ENCODE measurements at places on chromosomes 1 and 21. TPM values are rescaled to one million over a fixed set of nuclear protein-coding genes. Genes with fewer than 3 reads are reported as not detected.

TSPEAR gene
- total RNA-seq: not detected

FMO3 gene
- not detected for total RNA-seq

DNM3 gene
- 1.1 TPM for total RNA-seq

GBP5 gene
- 122 TPM for total RNA-seq

C8A gene
- total RNA-seq: not detected

ANGPTL1 gene
- total RNA-seq: not detected

OR2G3 gene
- not detected for total RNA-seq

LCE1A gene
- not detected for total RNA-seq

NFIA gene
- 3.0 TPM for total RNA-seq

PIGR gene
- 0.54 TPM for total RNA-seq

DNA sequence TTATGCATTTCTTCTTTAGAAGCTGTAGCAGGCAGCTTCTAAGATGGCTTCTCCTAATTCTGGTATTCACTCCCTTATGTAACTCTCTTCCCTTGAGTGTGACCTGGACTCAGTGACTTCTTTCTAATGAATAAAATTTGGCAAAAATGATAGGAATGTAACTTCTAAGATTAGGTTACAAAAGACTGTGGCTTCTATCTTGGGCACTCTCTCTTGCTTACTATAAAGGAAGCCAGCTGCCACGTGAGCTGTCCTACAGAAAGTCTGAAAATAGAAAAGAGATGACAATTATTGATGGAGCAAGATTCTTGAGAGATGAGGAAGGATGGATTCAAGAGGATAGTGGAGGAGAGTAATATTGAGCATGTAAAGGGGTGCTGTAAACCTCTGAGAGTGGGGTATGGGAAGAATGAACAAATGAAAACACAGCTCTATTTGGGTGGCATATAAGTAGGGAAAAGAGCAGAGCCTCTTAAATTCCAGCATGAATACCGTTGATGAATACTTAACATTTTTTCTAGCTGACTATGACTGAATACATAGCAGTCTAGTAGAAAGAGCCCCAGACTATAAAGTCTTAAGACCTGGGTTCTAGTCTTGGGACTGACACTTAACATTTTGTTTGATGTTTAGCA, 5.5 kb downstream of the TSEN15 start:
- DNase-seq: no peak

GRCh38 chr21:34807881-34808568, 139.2 kb downstream of the CLIC6 start:
- DNase-seq: peak; percentile 86

GRCh38 chr21:45806042-45806441, 162.5 kb downstream of the PCBP3 start:
- no peak for DNase-seq

- no peak for DNase-seq
Observed at GRCh38 chr1:54997711-54997986, 1.1 kb upstream of the BSND start.

- peak; percentile 79 for DNase-seq
Observed at GRCh38 chr21:45555557-45556301, 13.5 kb upstream of the SLC19A1 start.

DNA sequence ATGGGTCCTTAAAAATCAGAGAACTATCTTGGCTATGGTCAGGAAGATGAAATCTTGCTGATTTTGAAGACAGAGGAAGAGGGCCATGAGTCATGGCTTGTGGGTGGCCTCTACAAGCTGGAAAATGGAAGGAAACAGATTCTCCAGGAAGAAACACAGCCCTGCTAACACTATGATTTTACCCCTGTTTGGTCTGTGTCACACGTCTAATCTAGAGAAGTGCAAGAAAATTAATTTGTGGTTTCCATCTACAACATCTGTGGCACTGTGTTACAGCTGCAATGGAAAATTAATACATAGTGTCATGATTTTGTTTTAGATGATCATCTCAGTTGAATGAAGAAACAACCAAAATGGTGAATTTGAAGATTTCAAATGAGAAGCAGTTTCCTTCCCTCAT, 288.7 kb upstream of the NRIP1 start:
- no peak for DNase-seq

GRCh38 chr1:20731057-20731991, 1.2 kb downstream of the SH2D5 start:
- DNase-seq: no peak

DNA sequence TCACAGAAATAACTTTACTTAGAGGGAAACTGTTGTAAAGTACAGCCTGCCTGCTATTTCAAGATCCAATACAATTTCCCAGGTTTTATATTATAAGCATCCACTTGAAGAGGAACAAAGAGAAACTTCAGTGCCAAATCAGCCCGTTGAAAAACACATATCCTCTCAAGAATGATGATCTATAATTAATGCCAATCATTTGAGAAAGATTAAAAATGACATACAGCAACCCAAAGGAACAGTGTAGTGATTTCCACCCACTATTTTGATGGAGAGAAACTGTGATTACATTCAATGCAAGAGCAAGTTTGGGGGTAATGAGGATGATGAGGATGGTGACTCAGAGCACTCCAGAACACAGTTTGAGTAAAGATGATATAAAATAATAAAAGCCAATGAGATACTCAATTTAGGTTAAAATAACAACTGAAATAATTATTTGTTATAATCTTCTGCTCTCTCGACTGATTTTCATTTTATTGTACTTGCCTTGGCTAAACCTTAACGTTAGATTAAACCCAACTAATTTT, 715.5 kb downstream of the NCAM2 start:
- DNase-seq: no peak

- DNase-seq: peak; percentile 56
Observed at GRCh38 chr1:13807209-13807608, 107.2 kb downstream of the PRDM2 start.

DNA sequence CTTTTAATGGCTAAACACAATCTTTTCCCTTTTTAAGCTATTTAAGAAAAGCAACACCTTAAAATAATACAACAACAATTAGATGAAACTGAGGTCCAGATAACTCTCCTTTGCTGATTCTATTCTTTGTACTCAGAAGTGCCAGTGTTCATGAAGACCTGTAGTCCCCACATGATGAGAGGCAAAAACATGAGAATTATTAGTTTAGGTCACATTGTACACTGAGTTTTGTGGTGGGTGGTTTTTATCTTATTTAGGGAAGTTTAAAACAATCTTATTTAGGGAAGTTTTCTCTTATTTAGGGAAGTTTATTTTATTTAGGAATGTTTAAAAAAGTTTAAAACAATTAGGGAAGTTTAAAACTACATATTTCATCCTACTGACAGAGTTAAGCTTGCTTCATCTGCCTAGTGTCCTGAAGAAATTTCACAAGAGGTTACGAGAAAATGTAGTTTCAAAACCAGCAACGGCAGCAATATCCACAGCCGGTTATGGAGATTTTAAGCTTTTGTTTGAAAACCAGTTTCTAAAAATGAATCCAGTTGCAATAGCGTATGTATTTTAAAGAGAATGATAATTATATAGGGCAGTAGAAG, 7.8 kb upstream of the OR14I1 start:
- no peak for DNase-seq

DNA sequence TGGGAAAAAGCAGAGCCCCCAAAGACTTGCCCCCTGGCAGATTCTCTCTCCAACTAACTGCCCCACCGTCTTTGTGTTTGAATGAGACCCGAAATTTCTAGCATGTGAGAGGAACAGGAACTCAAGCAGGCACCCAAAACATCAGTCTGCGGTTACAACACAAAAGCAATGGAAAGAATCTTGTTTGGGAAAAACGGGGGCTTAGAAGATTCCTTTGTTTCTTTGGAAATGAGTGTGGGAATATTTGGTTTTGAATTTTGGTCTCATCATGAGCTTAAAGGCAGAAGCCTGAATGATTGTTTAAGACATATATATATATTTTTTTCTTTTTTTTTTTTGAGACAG, 188.9 kb upstream of the TMEM51 start:
- DNase-seq: no peak

DNA sequence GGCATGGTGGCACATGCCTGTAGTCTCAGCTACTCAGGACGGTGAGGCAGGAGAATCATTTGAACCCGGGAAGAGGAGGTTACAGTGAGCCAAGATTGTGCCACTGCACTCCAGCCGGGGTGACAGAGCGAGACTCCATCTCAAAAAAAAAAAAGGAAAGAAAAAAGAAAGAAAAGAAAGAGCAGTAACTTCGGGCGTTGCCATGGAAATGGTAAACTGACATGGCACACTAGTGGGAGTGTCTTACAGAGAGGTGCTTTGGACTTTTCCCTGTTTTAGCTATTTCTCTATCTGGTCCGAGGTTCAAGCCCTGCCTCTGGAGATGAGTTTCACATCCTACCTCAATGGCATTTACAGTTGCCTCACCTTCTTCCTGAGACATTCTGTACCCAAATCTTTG, 23.1 kb upstream of the PPT1 start:
- DNase-seq: no peak

Data from activated CD4-positive, alpha-beta T cell treated with anti-CD3 and anti-CD28 coated beads for 36 hours (primary cell).